ENCODE measurements at places on chromosomes 1 and 21.

DNA sequence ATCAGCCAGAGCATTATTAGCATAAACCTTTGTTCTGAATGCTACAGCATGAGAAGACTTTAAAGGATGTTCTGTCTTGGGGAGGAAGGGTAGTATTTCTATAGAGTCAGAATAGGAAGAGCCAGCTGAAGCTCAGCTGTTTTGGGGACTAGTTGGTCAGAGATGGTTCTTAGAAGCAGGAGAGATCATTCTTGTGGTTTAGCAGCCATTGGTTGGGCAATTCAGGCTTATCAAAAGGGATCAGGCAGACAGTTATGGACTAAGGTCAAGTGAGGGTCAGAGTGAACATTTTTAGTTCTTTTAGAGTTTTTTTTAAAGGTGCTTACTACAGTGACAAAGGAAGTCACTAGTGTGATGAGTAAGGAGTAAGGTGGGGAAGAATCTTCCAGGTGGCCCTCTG is 245.5 kb downstream of the RPS6KC1 start:
- no peak for DNase-seq

- no peak for DNase-seq
Observed at GRCh38 chr1:100860397-100860991, 34.1 kb downstream of the EXTL2 start.

GRCh38 chr1:225453797-225454648 is 26.2 kb upstream of the LBR start:
- DNase-seq: no peak

DNA sequence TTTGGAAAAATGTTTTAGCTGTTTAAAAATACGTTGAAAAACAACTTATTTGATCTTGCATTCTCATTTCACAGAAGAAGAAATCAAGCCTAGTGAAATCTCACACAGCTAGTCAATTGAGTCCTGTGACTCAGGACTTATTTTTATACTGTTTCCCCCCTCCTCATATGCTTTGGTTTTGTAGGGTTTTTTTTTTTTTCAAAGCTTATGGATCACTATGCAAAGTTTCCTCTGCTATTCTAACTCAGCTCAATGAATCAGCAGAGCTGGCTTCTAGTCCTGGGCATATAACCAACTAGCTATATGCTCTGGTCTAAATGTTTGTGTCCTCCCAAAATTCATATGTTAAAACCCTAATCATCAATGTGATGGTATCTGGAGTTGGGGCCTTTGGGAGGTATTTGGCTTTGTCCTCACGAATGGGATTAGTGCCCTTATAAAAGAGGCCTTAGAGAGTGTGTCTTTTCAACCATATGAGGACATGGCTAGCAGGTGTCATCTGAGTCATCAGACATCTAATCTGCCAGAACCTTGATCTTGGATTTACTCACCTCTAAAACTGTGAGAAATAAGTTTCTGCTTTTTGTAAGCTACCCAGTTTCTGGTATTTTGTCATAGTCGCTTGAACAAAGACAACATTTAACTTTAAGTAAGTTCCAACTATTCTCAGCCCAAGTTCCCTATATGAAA is 317.2 kb upstream of the C1orf87 start:
- no peak for DNase-seq

GRCh38 chr1:2492091-2492490 is 16.0 kb downstream of the PLCH2 start:
- DNase-seq: no peak

- no peak for DNase-seq
Observed at GRCh38 chr1:151583796-151584195, 28.1 kb upstream of the SNX27 start.

DNA sequence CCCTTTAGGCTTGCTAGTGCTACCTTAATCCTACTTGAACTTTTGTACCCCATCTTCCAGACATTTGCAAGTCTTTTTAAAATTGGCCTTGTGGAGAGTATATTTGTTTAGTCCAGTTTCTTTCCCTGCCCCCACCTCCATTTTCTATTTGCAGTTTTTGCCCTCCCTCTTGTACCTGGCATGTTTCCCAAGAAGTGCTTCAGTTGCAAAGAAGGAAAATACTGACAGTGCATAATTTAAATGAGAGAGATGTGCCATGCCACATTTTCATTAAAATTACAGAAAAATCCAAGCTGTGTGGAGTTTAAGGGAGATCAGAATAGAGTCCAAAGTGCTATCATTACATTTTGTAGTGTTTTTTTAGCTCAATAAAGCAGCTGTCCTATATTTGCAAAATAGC is 150.0 kb upstream of the ADGRL2 start:
- DNase-seq: no peak

DNA sequence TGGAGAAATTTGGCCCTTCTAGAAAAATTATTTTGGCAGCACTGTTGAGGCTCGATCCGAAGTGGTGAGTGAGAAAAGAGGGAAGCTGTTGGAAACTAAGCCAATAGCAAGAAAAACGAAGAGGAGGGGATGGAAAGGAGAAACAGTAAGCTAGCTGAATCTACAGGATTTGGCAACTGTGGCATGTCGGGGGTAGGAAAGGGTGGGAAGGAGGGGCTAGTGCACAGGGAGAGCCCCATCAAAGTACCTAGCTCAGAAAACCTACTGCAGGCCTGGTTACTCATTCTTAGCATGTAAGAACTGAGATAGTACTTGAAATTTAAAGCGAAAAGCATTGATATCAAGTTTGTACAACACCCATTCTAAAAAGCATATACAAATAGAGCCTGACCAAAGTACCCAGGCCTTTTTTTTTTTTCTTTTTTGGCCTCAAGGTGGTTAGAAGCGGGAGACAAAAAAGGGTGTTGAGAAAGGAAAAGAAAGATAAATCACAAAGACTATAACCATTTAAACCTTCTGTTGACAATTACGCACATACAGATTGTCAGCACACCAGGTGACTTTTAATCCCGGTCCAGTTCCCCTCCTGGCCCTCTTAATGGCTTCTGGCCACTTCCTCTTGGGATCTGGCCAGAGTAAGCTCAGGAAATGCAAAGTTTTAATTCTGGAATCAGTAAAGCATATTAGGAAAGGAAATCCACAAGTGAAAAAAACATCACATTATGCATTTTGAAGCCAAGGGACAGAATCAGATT is 50.4 kb downstream of the SLC16A1 start:
- DNase-seq: no peak

DNA sequence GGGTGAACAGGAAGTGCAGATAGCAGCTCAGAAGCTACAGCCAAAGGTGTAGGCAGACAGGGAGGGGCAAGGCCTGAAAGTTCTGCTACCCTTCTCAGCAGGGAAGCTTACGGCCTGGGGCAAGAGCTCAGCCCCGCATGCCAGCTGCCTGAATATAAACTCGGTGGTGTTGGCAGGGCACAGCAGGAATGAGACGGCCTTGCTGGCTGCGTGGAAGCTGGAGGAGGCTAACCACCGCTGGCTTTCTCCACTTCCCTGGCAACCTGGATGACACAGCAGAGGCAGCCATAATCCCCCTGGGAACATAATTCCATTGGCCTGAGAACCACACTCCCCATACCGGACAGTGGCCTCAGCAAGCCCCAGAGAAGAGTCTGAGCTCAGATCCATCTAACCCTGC is 81.9 kb upstream of the PRRC2C start:
- no peak for DNase-seq

DNA sequence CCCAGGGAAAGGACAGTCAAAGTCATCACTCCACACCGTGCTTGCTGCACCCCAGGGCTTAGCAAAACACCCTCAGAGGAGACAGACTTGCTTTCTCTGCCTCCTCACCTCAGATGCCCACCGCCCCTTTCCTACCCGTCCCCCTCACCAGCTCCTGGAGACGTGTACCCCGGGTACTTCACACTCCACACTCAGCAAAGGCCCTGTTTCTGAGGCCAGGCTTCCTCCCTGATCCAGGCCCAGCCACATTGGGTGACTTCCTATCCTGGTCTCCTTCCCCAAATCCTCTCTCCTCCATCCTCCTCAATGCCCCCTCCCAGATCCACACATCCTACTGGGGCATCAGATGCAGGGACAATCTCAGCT is 116.7 kb downstream of the DMRTB1 start:
- no peak for DNase-seq

- DNase-seq: no peak
Observed at GRCh38 chr1:109669246-109669948, 1.5 kb downstream of the GSTM2 start.

GRCh38 chr1:203038891-203039608 is 12.8 kb downstream of the PPFIA4 start:
- DNase-seq: peak; percentile 67

- DNase-seq: no peak
Observed at GRCh38 chr1:232508130-232508701, 121.7 kb downstream of the SIPA1L2 start.

DNA sequence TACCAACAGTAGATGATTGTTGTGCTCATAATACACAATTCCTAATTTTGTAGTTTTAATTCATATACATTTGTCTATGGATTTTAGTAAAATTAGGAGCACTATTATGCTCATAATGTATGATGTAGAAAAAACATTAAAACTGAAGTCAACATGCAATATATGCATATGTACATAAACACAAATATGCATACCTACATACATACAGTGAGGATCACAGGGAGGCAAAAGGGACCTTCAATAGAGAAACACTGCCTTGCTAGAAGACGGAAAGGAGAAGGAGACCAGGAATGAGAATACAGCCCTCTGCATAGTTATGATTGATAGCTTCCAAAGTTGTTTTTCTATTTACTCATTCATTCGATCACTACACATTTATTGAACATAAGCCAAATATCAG is 606.5 kb downstream of the LMO4 start:
- DNase-seq: no peak

- DNase-seq: no peak
Observed at GRCh38 chr1:229305392-229305791, 34.5 kb downstream of the RAB4A start.

- DNase-seq: no peak
Observed at GRCh38 chr1:57204091-57204490, 219.8 kb downstream of the DAB1 start.

- DNase-seq: no peak
Observed at GRCh38 chr1:77832901-77833300, 53.5 kb downstream of the MIGA1 start.

DNA sequence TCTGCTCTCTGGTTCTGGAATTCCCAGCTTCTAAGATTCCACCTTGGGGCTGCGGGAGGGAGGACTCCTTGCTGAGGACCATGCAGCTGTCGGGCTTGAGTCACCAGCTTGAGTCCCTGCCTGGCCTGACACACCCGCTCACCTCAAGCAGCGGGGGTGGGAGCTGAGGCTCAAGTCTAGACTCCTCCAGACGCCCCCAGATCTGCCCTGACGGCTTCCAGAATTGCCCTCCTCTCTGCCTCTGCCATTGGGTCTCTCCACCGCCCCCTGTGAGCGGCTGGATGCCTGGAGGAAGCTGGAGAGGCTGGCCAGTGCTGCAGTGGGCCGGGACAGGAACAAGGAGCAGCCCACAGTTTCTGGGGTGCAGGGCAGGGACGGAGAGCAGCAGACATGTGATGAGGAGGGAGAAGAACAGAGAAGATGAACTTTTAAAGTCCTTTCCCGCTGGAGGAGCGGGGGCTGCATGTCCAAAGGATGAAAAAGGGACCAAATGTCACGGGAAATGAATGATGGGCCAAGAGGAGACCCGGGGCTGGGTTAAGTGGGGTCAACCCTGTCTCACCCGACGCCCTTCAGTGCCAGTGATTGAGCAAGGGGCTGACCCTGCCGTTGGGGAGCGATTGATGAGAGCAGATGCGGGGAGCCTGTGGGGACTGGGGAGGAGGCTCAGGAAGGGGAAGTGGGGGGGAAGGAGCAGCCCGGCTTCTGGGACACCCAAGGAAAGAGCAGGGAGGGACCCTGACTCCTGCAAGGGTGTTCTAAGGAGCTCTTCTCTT is 13.5 kb downstream of the CRABP2 start:
- no peak for DNase-seq

DNA sequence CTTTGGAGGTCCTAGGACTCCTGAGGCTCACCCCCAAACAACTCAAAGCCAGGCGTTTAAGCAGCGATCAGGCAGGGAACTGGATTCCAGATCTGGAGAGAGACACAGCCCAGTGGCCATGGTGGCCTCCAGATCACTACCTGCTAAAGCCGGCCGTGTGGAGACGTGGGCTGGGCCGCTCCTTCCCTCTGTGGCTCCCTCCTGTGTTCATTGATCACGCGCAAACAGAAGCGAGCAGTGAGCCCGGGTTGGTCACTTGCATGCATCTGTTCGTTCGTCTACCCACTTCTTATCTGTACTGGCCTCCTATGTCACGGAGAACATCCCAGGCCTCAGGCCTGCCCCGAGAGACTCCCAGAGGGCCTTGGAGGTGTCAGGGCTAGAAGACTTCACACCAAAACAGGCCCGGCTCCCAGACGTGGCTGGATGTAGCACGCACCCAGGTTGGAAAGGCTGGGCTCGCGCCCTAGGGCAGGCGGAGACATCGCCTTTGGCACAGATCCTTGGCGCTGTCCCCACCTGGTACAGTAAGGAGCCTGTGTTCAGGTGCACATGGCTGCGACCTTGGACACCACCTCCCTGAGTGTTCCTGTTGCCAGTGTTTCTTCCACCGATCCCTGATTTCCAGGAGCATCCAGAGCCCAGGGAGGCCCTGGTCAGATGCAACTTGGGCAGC is 76.7 kb upstream of the ARHGEF16 start:
- no peak for DNase-seq

GRCh38 chr1:35505911-35506798 is 51.0 kb downstream of the KIAA0319L start:
- DNase-seq: no peak

GRCh38 chr1:90186506-90187322 is 191.8 kb downstream of the ZNF326 start:
- no peak for DNase-seq

- DNase-seq: no peak
Observed at GRCh38 chr1:42942444-42942843, 16.2 kb downstream of the SLC2A1 start.

DNA sequence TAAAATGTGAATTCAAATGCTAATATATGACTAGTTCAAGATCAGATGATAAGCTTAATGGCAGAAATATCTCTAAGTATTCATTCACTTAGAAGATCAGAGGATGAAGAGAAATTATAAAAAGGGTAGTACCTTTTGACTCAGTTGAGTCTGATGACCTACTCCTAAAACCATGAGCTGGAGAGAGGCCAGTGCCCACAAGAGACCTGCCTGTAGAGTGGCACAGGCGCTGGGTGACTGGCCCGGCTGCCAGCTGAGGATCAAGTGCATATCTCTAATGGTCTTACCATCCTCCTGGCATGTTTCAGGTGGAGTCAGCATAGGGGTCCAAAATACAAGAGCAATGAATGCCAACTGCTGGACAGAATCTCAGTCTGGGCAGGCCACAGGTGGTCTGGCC is 14.1 kb downstream of the DDAH1 start:
- no peak for DNase-seq

GRCh38 chr1:53586765-53587164 is 127.6 kb downstream of the DMRTB1 start:
- no peak for DNase-seq

GRCh38 chr1:170634293-170634692 is 29.6 kb upstream of the PRRX1 start:
- no peak for DNase-seq

All from stimulated activated CD4-positive, alpha-beta T cell treated with anti-CD3 and anti-CD28 coated beads, Interleukin-12 subunit alpha, Interleukin-12 subunit beta, amount 100 ng/mL, for 4 hours (primary cell).